ENCODE measurements at places on chromosomes 3 and 15. TPM values are rescaled to one million over a fixed set of nuclear protein-coding genes. Genes with fewer than 3 reads are reported as not detected.

Gene FOXB1
- total RNA-seq = not detected

Gene PLA2G4F
- total RNA-seq = not detected

Gene ITIH1
- total RNA-seq = not detected

Gene TTC23
- 27.4 TPM for total RNA-seq

Gene XRN1
- 50.5 TPM for total RNA-seq

Gene MME
- 1,611 TPM for total RNA-seq

Gene SLC6A20
- not detected for total RNA-seq

Gene CHDH
- total RNA-seq = 1.6 TPM

Gene ADPRH
- 6.8 TPM for total RNA-seq

Gene ZNF35
- 23.3 TPM for total RNA-seq

Gene IL20RB
- 31.3 TPM for total RNA-seq

Gene CPOX
- 16.8 TPM for total RNA-seq

Gene BCHE
- total RNA-seq = 2.2 TPM

Gene RCCD1
- 10.9 TPM for total RNA-seq

Gene A4GNT
- total RNA-seq = not detected

Gene KCNH8
- not detected for total RNA-seq
